ENCODE measurements at places on chromosomes 16 and 17.

DNA sequence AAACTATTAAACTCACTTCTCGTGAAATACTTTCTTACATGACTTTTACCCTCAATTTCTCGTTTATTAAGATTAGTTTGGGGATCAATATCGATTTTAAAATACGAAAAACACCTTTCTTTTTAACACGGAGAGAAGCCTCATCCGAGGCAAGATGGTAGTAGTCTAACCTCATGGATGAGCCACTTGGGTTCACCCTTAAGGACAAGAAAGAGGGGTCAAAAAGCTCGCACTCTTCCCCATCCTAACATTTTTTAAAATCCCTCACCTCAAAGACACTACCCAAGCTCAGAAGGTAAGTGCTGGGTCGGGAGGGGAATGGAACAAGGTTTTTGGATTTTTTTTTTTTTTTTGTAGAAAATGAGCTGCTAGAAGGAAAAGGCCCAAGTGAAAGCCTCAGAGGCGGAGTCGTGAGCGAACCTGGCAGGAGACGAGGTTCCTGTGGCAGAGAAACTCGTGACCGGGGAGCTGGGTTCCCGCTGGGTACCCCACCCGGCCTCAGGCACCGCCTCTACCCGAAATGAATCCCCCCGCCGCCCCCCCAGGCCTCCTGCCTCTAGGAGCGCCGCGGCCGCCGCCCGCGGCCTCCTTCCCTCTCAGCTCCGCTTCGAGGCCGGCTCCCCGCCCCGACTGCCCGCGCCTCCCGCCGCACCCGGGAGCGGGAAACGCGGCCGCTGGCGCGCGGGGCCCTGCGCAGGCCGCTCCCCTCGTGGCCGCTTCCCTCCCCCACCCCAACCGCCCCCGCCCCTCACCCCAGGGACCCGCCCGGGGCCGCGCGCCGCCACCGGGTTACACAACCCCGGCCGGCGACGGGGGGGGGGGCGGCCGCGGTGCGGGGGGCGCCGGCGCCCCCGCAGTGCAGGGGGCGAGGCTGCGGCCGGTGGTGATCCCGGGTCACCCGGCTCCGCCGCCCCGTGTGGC lies 1.6 kb downstream of the NUFIP2 start:
- peak; percentile 17 for DNase-seq

GRCh38 chr16:64900517-64900916 lies 221.3 kb downstream of the CDH11 start:
- DNase-seq: no peak

- no peak for DNase-seq
These were observed 45.1 kb downstream of the RGS9 start for GRCh38 chr17:65182233-65182632.

DNA sequence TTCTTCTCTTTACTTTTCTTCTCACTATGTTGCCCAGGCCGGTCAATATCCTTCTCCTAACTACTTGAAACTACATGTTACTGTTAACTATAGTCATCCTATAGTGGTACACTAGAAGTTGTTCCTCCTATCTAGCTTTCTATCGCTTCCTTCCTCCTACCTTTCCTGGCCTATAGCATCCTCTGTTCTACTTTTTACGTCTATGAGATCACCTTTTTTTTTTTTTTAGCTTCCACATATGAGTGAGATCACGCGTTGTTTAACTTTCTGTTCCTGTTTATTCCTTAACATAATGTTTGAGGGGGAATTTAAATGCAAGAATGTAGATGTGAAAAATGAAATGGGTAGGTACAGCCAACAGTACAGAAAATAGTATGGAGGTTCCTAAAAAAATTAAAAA lies 30.5 kb upstream of the YPEL2 start:
- DNase-seq: no peak

- DNase-seq: peak; percentile 80
These were observed 12.3 kb downstream of the GPR142 start for GRCh38 chr17:74379495-74380085.

DNA sequence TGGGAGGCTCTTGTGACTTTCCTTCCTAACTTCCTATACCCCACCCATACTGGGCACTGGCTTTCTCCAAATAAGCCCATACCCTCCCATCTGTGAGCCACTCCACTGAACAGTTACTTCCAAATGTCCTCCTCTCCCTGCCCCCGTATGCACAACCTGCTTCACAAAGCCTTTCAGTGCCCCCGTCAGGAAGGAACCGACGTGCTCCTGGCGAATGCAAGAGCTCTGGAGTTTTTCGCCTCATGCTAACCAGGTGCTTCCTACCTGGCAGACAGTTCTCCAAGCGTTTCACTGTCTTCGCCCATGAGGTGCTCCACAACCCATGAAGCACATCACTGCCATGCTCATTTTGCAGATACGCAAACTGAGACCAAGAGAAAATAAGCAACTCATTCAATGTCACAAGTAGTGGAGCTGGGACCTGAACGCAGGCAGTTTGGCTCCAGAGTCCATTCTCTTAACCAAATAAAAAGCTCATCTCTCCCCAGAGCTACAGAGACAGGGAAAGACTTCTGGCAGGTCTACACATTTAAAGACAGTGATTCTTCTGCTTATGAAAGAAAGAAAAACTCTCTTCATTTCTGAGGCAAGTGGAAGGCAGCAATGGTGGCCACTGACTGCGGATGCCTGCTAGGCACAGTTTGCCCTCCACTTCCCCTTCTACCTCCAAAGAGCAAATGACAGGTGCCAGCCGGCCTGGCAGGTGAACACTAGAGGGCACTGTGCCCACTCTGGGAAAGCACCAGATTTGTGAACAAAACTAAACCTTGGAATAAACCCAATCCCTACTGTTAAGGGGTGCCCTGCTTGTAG lies 23.8 kb downstream of the SPHK1 start:
- peak; percentile 19 for DNase-seq

DNA sequence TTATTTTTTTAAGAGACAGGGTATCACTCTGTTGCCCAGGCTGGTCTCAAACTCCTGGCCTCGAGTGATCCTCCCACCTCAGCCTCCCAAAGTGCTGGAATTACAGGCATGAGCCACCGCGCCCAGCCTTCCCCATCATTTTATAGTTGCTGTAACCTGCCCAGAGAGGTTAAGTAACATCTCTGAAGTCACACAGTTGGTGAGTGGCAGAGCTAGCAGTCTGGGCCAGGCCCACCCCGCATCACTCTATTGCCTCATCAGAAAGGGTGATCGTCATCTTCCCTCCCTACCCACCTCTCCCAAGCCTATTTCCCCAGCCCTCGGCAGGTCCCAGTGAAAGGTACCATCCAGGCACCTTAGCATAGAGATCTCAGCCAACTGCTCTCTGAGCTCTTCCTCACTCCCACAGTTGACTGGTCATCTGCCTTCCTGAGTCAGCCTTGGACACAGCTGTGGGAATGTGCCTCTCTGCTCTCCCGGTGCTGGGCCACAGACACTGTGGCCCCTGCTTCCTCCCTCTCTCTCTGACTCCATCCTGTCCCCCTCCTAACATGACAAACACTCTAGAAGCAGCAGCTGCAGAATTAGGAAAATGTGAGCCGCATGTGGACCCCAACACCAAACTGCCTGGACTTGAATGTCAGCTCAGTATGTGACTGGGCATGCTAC lies 57.1 kb downstream of the SCNN1B start:
- peak; percentile 32 for DNase-seq

DNA sequence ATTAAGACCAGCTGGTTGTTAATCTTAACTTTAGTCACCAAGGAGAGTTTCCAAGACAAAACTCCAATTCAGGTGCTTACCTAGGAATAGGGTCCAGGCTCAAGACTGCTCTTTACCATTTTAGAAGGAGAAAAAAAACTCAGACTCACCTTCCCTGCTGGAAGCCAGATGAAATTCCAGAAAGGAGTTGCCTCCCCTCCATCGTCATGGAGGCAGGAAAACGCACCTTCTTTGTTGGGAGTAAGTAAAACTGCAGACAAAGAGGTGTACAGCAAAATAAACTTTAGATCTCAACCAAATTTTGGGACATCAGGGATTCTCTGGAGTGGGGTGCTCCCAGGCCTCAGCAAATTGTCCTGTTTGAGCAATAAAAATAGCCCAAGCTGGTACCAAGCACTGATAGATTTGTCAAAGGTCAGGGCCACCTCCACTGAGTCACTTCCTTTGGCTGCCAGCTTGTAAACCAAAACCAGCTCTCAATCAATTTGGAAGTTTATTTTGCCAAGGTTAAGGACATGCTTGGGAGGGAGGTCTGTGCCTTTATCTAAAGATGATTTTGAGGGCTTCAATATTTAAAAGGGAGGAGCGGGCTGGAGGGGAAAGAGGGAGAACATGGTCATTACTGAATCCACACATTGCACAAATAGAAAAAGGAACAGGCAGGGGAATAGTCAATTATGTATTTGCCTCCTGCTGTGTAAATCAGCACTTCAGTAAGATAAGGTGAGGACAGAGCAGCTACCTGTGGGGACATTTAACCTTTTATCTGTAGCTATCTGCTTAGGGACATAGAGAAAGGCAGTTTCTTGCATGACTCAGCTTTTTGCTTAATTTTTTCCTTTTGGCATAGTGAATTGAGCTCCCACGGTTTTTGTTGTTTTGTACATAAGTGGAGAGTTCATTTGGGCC lies 1.5 kb upstream of the ALDH3A2 start:
- peak; percentile 32 for DNase-seq

GRCh38 chr16:47064775-47065174 lies 79.0 kb downstream of the NETO2 start:
- DNase-seq: no peak

DNA sequence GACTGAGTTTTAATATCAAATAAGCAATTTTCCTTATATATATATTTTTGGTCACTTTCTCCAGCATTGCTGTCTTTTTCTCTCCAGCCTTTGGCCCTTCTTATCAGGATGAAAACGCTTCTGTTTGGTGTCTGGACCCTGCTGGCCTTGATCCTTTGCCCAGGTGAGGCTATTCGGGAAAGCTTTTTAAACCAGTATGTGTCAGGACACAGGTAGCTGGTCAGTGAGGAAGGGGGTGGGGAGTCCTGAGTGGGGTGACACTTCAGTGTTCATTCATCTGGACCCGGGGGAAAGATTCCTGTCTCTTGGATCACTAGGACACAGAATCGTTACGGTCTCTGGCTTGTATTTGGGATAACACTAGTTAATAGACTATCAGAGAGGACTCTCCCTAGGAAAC lies 12.2 kb upstream of the SMARCD2 start:
- no peak for DNase-seq

DNA sequence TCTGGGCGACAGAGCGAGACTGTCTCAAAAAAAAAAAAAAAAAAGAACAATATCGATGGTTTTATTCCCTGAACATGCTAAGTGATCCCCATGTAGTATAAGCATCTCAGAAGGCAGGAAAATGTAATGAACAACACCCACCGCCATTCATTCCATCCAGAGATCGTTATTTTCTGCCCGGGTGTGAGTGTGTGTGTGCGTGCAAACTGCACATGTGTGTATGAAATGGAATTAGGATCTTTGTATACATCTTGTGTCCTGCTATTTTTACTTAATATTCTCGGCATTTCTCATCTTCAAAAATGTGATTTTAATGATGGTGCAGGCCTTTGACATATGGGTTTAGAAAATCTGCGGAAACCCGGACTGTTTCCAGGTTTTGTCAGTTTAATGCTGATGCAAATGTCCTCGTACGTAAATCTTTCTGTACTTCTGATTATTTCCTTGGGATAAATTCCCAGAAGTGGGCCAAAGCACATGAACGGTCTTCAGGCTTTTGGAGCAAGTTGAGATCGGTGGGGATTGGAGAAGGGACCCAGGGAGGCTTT lies 254.8 kb downstream of the SEC14L1 start:
- no peak for DNase-seq

DNA sequence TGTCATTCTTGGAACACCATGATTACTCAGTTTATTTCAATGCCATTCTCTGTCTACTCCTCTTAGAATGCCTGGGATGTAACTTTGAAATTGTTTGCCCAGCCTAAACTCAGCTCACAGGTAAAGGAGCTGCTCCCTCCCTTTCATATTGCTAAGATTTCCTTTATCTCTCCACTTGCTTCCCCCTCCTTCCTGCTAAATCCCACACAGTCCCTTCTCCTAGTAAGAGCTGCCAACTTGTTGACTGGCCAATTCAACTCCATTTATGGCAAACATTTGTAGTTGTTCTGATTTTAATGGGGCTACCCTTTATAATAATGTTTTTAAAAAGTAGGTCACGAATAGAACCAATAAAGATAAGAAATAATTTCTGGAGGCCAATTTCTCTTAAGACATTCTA lies 146.1 kb downstream of the SKAP1 start:
- no peak for DNase-seq

- no peak for DNase-seq
These were observed 7.7 kb downstream of the CBX4 start for GRCh38 chr17:79831265-79832217.

DNA sequence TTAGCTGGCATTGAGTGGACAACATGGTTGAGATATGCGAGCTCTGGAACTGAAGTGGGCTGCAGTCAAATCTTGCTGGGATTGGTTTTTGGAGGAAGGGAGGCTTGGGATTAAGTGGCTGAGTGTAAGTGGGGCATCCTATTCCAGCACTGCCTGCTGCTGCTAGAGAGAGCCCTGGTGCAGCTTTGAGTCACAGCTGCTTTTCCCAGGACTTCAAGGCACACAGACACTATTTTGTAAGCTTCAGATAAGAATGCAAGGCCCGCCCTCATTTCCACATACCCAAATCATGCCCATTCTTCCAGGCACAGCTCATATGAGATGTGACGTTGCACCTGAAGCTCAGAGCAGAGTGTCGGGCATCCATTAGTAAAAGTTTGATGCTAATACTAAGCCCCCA lies 10.2 kb upstream of the MAF start:
- DNase-seq: no peak

GRCh38 chr16:79500286-79500685 lies 100.3 kb downstream of the MAF start:
- DNase-seq: no peak

GRCh38 chr16:66247516-66248481 lies 118.7 kb upstream of the CDH5 start:
- no peak for DNase-seq

DNA sequence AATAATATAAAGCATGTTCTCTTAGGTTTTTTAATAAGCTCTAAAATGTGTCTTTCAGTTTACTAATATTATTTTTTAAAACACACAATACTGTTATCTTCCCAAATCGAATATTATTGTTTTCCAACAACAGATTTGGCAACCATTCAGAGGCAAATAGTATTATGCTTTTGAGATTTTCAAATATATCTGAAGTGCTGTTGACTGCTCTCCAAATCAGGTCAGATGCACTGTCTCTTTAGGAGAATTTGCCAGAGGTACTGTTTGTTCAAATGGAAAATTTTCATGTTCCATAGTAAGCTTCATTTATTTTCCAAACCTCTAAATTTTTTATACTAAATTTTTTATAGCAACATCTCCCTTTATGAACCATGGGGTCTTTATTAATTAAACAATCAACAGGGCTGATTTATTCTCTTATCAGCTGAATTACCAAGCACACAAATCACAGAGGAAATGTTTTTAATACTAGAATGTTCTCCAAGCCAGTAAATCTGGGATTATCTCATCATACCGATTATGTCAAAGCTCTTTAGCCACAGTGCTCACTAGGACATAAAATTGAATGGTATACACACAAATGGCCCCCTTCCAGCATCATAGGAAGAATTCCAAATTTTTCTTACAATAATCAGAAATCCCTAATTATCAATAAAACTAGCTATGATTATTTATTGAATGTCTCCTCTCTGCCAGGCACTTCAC lies 108.8 kb upstream of the HLF start:
- DNase-seq: no peak
